Sigmoid colon (tissue), 7 donors: ENCODE measurements at places on chromosomes 3 and 15. TPM values are rescaled to one million over a fixed set of nuclear protein-coding genes. Genes with fewer than 3 reads are reported as not detected.
A peak's percentile ranks its signal among the peaks of the same experiment; 100 is the strongest.

GRCh38 chr3:138359148-138359918 is 11.0 kb downstream of the MRAS start:
- DNase-seq: peak; percentile 34

DNA sequence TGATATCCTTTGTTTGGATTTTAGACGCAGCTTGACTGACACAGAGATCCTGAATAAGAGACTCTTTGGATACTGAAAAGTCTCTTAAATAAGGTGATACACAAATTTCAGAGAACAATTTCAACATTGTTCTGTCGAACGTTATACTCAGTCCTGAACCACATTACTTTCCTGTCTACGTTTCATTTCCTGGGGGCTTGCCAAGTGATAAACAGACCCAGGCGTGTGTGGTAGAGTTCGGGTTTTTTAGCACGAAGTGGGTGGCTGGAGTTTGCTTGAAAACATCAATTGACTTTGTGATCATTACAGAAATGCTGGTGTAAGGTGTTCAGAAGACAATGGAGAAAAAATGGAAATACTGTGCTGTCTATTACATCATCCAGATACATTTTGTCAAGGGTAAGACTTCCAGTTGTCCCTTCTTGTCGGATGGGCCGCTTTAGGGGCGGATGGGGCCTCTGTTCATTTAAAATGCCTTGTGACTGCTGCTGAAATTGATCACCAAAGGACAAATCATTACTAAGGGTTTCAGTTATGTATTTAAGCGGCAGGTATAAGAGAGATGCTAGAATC is at the start of gene CD96:
Gene CD96 (plus strand): TSS at position 287 of the 573 bp plus-strand sequence. CDS start 52 bp downstream, at position 339.
- DNase-seq: no peak

- no peak for DNase-seq
Measured at GRCh38 chr3:16523778-16524177, 10.3 kb upstream of the RFTN1 start.

- no peak for DNase-seq
Measured at GRCh38 chr15:25435474-25436243, 3.2 kb downstream of the UBE3A start.

Gene CADPS
- 4.1 TPM for total RNA-seq

DNA sequence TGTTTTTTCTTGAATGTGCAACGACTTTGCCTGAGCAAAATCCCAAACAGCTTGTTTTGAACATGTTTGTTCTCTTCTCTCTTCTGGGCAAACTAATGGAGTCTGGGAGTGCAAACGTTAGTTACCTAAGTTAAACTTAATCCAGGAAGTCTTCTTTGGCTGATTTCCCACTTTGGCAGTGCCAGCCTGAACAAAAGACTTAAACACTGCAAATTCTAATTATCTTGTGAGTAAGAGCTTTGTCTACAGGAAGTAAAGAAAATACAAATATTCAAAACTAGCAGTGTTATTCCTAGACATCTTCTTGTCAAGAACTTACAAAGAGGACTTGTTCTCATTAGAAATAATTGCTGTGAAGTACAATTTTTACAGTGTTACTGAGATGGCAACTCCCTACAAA is 16.7 kb upstream of the DENND6A start:
- DNase-seq: no peak

Gene MNS1
- total RNA-seq: 1.1 TPM

Gene GYG1
- total RNA-seq: 213 TPM

DNA sequence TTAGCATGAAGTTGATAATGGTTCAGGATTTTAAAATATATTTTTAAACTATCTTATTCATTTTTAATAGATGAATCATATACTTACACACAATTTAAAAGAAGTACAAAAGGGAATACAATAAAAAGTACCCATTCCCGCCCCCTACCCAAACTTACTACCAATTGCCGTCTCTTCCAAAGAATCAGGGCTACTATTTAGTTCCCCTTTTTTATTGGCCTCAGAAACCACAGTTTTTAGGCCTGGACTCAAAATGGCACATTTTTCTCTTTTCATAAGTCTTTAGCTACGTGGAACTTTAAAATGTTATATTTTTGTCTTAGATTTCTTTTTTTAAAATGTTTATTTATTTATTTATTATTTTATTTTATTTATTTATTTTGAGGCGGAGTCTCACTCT is 18.0 kb downstream of the LRRK1 start:
- DNase-seq: no peak

Gene SUSD5
- total RNA-seq: 1.3 TPM

Gene TNFSF10
- 35.7 TPM for total RNA-seq

GRCh38 chr3:119891944-119892721 is 110.2 kb downstream of the NR1I2 start:
- no peak for DNase-seq

DNA sequence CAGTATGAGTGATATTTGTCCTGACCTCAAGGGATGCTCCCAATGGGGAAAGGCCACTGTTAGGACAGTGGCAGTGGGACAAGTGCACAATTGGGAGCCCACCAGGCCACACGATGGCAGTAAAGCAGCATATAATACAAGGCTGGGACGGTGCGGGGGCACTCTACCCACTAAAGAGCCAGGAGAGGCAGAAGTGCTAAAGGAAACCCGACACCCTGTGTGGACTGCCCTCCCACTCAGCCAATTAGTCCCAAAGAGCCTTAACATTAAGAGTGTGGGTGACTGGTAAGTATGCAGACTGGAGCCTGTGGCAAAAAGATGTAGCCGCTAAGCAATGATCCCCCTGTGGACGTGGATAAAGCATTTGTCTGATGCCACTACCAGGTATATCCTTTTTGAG is 8.2 kb upstream of the ZNF589 start:
- DNase-seq: peak; percentile 78

Gene PIF1
- total RNA-seq: 3.7 TPM

DNA sequence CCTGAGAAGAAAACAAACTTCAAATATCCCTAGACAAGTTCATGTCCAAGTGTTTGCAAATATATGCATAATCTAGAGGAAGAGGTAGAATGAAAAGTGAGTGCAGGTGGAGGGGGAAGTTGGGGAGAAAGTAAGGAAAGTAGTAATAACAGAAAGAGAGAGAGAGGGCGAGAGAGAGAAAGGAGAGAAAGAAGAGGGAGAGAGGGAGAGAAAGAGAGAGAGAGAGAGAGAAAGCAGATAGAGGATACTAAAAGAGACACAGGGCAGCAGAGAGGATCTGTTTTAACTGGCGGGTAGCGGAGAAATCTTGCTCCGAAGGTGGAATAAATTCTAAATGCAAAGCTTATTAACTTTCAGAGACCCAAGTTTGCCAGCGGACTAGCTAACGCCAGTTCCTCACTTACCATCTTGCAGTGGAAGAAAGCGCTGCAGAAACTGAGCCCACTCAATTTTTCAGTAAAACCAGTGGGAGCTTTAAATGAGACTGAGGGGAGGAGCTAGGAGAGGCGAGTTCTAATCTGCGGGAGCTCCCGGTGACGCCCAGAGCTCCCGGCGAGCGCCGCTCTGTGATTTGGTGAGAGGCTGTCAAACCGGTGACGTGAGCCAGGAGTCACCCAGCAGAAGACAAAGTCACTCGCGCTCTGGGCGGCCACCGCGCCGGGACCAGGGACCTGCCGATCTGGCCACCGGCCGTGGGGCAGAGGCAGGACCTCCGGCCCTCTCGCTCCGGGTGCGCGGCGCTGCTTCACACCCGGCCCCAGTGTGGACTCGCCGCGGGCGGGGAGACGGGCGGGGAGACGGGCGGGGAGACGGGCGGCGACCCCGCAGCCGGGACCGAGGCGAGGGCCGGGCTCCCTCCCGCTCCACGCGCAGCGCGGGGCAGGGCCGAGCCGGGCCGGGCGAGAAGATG is at the start of gene GMNC:
Gene GMNC (minus strand): TSS at position 486 of the 910 bp plus-strand sequence. CDS start 79 bp downstream, at position 407.
- peak; percentile 89 for DNase-seq

Gene CDCP1
- total RNA-seq: 0.81 TPM

GRCh38 chr15:35381328-35381727 is 164.6 kb downstream of the DPH6 start:
- no peak for DNase-seq

- no peak for DNase-seq
Measured at GRCh38 chr15:67777773-67778172, 47.5 kb upstream of the SKOR1 start.

Gene CP
- 7.1 TPM for total RNA-seq

Gene OCA2
- not detected for total RNA-seq

Gene FGF7
- 133 TPM for total RNA-seq

DNA sequence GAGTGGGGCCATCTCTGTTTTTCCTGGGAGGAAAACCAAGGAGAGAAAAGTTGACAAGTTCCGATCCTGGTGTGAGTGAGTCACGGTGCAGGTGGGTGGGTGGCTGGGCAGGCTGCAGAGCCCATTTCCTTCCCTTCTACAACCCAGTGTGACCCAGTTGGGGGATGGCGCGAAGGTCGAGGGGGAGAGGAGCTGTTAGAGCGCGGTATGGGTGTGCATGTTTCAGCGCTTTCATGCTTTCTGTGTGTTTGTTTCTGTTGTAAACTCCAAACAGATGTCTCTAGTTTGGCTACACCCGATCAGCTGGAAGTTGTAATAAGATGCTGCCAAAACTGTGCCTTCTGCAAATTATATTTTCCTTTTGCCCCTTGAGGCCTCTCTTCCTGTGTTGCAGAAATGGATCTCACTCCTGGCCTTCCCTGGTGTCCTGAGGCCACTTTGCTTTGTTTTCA is 3.8 kb downstream of the FAM43A start:
- DNase-seq: no peak

- no peak for DNase-seq
Measured at GRCh38 chr15:85568261-85568808, 187.9 kb downstream of the AKAP13 start.

DNA sequence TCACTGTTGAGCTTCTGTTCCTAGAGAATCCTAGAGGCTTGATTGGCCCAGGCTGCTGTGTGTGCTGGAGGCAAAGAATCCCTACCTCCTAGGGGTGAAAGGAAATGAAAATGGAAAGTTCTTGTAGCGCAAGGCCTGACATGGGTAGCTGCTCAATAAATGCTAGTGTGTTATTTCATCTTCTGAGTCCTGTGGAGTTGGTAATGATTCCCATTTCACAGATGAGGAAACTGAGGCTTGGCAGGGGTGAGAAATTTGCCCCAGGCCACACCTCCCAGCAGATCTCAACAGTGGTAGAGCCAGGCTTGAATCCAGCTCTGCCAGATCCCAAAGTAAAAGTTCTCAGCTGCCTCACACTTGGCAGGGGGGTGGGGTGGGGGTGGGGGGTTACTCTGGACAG is 26.1 kb downstream of the HDAC11 start:
- DNase-seq: no peak

Gene DUOXA1
- total RNA-seq: 0.36 TPM

DNA sequence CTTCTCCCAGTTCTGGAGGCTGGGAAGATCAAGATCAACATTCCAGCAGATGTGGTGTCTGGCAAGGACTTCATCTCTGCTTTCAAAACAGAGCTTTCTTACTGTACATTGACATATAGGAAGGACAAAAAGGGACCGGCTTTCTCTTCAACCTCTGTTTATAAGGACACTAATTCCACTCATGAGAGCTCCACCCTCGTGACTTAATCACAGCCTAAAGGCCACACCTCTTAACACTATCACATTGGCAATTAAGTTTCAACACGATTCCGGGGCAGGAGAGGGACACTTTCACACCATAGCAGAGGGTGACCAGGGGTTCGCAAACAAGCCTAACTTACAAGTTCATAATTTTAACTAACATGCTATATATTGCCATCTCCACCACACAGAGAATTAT is 231.5 kb downstream of the MAGI1 start:
- no peak for DNase-seq

- no peak for DNase-seq
Measured at GRCh38 chr3:42081838-42082473, 9.2 kb upstream of the TRAK1 start.

GRCh38 chr3:65829228-65829627 is 209.5 kb downstream of the MAGI1 start:
- DNase-seq: no peak

DNA sequence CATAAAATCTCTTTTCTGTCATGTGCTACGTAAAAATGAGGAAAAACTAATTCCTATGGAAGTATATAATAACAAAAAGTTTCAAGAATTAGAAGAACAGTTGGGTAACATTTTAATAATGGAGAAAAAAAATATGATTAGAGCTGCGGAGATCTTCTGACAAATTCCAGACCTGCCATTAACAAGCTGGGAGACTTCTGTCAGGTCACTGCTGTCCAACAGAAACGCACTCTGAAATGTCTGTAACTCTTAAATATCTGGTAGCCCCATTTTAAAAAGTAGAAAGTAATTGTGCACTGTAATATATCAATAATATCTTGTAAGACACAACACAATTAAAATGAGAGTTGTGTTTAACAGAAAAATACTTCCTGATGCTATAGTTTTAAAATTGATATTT is 15.7 kb downstream of the GOLIM4 start:
- no peak for DNase-seq

Gene SYNPR
- total RNA-seq: 1.4 TPM

Gene SOX14
- total RNA-seq: not detected

Gene MST1R
- total RNA-seq: 2.1 TPM

- DNase-seq: no peak
Measured at GRCh38 chr15:74783072-74783807, 1.4 kb downstream of the CSK start.

Gene FMN1
- 12.1 TPM for total RNA-seq

DNA sequence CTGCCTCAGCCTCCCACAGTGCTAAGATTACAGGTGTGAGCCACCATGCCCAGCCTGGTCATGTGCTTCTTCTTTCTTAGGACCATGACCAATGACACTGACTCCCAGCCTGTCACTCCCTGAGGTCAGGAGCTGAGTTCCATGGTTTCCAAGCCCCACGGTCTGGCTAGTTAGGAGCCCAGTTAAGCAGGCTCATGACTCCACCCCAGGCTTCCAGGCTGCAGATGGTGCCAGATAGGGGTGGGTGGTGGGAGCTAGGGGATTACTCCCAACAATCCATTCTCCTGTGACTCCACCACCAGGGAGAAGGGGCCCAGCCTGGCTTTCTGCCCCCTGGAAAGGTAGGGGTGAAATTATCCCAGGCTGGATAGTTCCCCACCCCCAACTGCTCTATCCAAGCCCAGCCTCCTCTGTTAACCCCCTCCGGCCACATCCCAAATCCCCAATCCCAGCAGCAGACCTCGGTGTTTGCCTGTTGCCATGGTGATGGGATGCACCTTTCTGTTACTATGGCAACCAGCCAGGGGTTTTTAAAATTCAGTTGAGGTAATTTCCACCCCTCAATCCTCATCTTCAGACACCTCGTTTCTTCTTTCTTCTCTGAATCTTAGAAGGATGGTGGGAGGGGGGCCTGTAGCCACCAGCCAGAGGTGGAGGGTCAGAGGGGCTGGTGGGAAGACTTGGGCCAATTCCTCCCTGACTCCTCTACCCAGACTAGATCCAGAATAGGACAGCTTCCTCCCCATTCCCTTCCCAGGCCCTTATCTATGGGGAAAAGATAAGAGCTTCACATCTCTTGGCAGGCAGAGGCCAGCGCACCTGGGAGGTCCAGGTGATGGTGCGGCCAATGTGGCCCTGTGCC is 22.5 kb upstream of the SEMA3F start:
- DNase-seq: no peak

Gene CMC1
- total RNA-seq: 11.4 TPM

GRCh38 chr3:67458408-67458807 is 196.0 kb downstream of the SUCLG2 start:
- DNase-seq: no peak

DNA sequence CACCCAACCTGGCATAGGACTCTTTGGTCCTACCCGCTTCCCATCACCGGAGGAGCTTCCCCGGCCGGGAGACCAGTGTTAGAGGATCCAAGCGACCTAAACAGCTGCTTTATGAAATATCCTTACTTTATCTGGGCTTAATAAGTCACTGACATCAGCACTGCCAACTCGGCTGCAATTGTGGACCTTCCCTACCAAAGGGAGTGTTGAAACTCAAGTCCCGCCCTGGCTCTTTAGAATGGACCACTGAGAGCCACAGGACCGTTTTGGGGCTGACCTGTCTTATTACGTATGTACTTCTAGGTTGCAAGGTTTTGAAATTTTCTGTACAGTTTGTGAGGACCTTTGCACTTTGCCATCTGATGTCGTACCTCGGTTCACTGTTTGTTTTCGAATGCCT is 761.2 kb upstream of the LMCD1 start:
- no peak for DNase-seq

Gene STRC
- total RNA-seq: under 0.01 TPM

Gene CCDC9B
- 97.2 TPM for total RNA-seq
